Mesenteric fat pad (tissue), 1 donor: ENCODE measurements at places on chromosomes 2 and 18. TPM values are rescaled to one million over a fixed set of nuclear protein-coding genes. Genes with fewer than 3 reads are reported as not detected.

The ATP6V1C2 gene
- 1.4 TPM for total RNA-seq

The TMEM247 gene
- not detected for total RNA-seq

The FAM161A gene
- total RNA-seq = 1.00 TPM

The APOB gene
- 8.5 TPM for total RNA-seq

The GTF2A1L gene
- not detected for total RNA-seq

The SRD5A2 gene
- total RNA-seq = 0.06 TPM

The SP140 gene
- total RNA-seq = 2.6 TPM

The PSTPIP2 gene
- total RNA-seq = 8.8 TPM

The SERPINB7 gene
- total RNA-seq = not detected

The NOSTRIN gene
- total RNA-seq = 62.1 TPM
